Cerebellar cortex (tissue), 1 donor: ENCODE measurements at places on chromosomes 12 and 14.
A peak's percentile ranks its signal among the peaks of the same experiment; 100 is the strongest.

DNA sequence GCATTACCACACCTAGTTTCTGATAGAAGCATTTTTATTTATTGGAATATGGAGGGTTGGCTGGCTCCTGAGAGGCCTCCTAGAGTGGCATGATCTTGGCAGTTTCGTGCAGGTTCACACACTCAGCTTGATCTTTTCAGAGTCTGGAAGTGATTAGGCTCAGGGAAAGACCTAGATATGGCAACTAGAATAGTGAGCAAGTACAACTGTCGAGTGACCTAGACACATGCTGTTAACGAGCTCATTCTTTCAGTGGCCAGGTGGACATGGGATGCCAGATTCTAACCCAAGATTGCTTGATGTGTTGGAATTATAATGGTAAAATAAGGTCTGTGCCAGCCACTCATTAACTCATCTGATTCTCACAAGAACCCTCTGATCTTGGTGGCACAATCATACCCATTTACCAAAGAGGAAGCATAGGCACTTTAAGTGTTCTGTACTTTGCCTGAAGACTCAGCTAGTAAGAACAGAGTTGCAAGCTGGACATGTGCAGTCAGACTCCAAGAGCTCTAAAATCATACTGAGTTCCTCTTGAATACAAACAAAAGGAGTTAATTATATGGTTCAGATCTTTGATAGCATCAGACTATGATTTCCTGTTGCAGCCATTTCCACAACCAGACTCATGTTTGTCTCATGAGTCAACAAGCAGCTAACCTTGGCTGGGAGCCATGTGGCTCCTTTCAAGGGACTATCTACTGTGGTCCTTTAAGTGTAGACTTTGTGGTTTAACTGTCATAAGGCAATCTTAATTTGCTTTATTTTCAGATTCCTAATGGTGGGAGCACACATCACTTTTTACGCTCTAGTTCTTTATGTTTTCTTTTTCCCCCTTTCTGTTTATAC lies 144.2 kb downstream of the PLEKHA5 start:
- no peak for DNase-seq

DNA sequence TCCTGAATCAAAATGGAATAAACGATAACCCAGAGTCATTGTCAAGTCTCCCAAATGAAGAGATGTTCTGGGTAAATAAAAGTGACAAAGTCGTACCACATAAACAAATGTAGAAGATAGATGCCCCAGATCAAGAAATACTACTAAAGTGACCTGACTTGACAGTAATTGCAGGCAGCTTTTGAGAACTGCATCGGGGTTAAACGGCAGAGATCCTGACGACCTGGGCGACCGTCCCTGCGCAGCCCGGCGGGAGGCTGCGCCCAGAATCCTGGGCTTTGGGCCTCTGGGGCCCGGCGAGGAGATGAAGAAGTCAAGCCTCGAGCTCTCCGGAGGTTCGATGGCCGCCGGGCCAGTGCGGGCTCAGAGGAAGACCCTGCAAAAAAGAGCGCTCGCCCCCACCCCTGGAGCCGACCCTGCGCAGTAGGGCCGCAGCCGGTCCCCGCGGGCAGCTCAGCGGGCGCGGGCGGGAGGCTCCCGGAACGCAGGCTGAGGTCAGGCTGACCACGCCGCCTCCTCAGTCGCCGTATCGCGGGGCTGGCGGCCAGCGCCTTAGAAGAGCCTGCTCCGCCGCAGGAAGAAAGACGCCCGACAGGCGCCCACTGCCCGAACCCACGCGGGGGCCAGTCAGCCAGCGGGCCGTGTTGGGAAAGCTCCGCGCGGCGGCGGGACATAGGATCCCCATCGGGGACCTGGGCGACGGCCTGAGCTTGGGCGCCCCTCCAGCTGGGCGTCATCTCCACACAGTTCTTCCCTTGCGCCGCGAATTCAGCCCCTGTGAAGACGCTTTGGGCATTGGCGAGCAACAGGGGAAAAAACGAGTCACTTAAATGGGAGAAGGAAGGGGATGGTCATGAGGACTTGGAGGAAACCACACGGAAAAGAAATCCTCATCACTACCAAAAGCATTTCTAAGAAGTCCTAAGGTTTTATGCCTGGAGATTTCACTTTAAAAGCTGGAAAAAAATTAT lies 16.0 kb downstream of the NKX2-1 start:
- DNase-seq: no peak

DNA sequence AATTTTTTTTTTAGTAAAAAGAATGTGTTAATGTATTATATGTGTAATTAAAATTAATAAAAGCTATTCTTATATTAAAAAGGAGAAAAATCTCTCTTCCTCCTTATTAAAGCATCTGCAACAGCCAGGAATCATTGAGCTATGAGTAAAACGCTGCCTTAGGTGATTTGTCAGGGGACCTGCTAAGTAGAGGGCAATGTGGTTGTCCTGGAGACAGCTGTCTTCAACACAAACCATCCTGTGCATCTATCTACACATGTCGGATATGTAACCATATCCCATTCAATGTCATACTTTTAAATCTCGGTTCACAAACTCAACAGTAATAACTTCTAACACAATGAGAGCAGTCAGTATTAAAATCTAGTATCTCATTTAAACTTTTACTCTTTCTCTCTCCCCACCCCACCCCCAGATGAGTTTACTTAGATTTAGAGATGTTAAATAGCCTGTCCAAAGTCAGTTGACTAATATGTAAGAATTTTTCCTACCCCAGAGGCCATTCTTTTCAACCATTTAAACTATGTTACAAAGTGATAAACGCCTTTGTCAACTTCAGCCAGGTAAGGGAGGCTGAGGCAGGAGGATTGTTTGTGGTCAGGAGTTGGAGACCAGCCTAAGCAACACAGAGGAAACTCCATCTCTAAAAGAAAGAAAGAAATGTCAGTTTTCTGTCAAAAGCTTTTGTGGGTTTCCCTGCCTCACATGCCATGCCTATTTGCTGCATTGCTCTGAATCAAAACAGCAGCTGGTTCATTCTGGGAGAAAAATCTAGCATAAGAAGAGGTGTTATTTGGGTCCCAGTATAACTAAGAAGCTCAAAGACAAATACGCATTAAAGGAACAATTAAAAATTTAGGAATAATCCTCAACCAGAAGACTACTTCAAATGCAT lies 413.7 kb upstream of the CCDC196 start:
- DNase-seq: no peak

DNA sequence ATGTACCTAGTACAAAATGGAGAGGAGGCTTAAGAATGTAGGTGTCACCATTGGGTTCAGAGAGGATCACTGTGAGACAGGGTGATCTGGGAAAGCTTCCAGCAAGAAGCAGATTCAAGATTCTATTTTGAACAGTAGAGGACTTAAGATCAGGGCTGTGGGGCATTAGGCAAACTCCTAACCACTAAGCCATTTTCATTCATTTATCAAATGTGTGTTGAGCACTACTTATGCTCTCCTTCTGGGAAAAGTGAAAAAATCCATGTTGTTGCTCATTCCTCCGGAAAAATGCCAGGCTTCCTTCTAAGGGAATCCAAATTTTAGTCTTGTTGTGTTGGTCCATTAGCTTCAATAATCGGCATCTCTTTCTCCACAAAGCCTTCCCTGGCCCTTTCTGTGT lies 163.4 kb downstream of the NUAK1 start:
- DNase-seq: no peak

- no peak for DNase-seq
Observed at GRCh38 chr14:95875831-95876760, 536 bp upstream of the TUNAR start.

- no peak for DNase-seq
Observed at GRCh38 chr12:68446384-68446783, 114.2 kb upstream of the MDM1 start.

DNA sequence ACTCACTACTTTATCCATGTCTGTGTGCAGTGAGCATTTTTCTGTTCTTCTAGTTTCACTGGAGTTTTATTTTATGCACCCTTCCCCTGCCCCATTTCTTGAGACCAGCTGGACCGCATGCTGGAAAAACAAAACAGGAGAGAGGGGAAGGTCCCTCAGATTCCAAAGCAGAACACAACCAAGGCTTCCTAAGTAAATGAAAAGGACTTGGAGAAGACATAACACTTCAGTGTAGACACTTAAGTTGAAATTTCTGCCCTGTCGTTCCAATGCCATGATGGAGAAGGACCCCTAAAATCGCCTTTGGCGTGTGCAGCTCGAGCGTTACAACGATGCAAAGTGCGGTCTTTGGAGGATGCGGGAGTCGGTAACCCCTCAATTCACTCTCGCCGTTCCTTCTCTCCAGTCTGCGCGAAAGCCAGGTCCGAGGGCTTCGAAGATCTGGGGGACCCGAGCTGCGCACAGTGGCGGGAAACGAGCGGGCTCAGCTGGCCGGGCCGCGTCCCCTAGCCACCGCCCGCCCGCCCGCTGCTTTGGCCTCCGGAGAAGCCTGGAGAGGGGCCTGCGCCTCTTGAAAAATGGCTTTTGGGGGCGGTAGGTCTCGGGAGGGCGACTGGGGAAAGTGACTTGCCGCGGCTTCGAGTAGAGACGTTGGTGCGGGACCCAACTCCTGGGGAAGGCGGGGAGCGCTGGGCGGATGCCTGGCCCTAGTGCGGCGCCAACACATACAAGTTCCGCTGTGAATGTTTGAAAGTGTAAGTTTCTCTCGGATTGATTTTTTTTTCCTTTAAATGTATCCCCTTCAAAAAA lies 11.2 kb upstream of the HOXC13 start:
- DNase-seq: no peak

DNA sequence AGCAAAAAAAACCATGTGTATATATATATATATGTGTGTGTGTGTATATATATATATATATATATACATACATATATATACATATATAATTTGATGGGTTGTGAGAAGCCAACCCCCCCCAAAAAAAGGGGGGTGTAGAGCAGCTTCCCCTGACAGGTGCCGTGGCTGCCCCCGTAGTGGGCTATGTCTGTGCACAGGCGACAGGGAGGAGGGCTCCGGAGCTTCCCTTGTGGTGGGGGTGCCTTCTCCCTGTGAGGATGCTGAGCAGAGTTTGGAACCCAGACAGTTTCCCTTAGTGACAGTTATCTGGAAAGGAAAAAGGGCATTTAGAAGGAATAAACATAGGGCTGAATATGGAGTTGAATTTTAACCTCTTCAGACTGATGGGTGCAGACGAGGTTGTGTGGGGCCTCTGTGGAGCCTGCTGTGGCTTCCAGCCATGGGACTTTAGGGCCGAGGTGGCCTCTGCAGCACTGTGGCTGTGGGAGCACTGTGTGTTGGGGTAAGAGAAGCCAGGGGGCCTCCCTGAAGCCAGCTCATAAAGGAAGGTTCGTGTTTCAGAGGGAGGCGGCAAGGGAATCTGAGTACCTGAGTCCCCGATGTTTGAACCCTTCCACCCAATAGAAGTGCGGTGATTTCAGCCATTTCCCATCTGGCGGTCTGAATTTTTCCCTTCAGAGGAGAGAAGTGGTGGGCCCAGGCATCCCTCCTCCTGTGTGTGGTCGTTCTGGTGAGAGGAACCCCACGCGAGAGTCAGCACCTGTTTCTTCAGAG lies 19.8 kb downstream of the XRCC3 start:
- DNase-seq: no peak

- no peak for DNase-seq
Observed at GRCh38 chr12:97017213-97017612, 110.2 kb downstream of the NEDD1 start.

- no peak for DNase-seq
Observed at GRCh38 chr12:112998987-112999767, 20.9 kb downstream of the OAS2 start.

DNA sequence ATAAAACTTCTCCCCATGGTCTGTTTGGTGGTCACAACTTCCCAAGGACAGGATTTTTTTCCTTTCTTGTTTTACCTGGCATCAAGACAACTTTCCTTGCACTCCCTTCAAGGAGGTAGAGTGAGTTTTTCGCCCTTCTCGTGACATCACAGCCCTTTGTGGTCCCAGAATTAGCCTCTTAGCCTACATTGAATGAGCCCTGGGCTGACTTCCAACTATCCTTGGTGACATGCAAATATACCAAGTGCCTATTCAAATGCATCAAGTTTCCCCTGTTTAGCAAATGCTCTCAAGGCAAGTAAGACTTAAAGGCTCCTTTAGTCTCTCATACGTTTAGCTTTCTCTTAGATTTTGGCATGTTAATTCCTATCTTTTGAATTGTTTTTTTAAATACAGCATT lies 36.6 kb downstream of the TC2N start:
- no peak for DNase-seq

- DNase-seq: no peak
Observed at GRCh38 chr12:75656648-75657047, 145.2 kb upstream of the KRR1 start.

DNA sequence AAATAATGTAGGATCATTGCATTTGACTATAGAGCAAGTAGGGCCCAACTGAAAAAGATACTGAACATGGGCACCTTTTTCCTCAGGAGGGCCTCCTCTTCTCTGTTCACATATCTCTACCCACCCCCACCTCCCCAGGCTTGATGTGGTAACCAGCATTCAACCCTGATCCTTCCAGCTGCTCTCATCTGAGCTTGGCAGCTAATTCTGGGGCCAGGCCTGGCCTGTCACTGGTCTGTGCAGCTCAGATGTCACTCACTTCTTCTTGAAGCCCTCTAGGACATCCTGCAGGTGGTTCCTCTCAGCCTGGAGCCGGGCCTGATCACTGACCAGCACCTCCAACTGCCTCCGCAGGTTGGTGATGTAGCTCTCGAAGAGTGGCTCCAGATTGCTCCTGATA lies 2.1 kb downstream of the KRT84 start:
- no peak for DNase-seq

- no peak for DNase-seq
Observed at GRCh38 chr14:74980731-74981461, 21.8 kb upstream of the EIF2B2 start.

DNA sequence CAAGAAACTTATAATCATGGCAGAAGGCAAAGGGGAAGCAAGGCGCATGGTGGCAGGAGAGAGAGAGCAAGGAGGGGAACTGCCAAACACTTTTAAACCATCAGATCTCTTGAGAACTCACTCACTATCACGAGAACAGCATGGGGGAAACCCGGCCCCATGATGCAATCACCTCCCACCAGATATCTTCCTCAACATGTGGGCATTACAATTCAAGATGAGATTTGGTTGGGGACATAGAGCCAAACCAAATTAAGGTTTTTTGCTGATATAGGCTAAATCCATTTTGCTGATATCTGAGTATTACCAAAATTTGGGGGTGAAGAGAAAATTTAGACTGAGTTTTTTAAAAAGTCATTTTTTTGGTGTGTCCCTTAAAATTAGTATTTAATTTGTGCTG lies 54.9 kb upstream of the TMX1 start:
- no peak for DNase-seq

DNA sequence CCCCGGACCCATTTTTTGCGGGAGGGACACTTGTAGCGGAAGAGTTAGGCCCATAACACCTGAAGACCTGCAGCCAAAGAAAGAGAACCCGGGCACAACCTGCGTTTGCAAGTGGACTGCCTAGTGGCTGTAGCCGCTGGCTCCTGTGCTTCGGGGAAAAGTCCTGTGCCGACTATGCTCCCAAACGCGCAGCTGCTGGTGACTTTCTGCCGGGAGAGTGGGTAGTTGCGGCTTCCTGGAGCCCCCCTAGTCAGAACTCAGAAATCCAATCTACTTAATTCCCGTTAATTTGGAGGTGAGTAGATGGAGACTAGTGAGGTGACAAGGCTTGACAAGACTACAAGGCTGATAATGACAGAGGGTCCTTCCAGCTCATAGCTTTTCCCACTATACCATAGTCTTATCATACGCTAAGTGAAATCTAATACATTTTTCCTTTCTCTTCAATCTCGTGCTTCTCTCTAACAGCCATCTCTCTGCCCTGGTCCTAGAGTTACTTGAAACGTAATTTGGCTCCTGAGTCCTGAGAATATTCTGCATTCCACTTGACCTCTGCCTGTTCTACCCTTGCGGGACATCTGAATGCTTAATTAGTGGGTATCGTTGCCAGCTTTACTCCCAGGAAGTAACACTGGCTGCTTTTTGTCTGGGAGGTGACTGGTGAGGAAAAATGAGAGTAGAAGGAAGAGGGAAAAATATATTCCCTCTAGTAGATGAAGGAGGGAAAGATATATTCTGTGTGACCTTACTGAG lies 556 bp downstream of the MTHFD1 start:
- peak; percentile 19 for DNase-seq
